ENCODE measurements at places on chromosomes 7 and 10.
A peak's percentile ranks its signal among the peaks of the same experiment; 100 is the strongest.

DNA sequence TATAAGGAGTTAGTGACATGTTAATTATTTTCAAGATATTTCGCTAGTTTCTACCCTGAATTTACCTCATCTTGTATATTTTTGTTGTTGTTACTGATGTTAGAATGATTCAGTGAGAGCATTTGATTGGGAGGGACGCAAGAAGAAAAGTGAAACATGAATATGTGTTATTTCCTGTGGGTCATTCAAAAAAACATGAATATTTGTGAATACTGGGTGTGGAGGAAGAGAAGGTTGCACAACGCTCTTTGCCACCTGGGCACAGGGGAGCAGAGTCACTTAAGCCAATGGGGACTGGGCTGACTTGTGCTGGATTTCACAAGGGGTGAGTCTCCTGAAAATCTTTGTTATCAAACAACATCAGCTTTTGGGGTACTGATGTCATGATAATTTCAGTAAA is 39.5 kb downstream of the AGK start:
- DNase-seq: no peak

DNA sequence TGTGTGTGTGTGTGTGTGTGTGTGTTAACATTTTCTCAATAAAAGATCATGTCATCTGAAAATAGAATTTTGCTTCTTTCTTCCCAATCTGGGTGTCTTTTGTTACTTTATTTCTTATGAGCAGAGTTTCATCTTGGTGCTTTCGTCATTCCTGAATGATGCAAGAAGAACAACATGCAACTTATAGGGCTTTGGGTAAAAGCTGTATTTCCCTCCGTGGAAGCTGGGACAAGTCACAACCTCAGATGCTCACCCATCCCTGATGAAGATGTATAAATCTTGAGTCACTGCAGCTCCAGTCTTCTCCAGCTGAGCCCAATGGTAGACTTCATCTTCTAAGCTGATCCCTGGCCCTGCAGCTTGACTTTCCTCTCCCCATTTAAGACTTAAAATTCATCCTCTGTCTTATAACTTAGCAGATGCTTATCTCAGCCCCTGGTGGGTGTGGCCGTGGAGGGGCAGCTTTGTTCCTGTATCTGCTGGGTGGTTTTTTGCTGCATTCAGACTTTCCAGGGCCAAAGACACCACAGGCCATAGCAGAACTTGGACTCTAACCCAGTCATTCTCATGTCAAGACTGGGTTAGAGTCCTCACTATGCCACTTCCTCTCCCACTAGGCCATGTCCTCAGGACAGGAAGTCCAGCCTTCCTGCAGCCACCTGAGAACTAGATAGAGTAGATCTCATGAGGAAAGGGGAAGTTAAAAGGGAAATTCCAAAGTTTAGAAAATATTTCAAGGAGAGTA is 356.4 kb downstream of the TNS3 start:
- no peak for DNase-seq

DNA sequence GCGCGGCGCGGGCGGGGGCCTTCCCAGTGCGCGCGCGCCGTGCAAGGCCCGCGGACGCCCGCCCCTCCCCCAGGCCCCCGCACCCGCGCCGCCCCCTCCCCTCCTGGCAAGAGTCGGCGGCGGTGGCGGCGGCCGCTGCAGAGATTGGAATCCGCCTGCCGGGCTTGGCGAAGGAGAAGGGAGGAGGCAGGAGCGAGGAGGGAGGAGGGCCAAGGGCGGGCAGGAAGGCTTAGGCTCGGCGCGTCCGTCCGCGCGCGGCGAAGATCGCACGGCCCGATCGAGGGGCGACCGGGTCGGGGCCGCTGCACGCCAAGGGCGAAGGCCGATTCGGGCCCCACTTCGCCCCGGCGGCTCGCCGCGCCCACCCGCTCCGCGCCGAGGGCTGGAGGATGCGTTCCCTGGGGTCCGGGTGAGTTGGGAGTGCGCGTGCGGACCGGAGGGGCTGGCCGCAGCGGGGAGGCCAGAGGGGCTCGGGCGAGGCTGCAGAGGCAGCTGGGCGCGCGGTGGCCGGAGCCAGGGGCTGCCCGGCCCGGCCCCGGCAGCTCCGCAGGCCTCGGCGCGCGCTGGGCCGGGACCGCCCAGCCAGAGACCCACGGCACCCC is at the start of gene BMPR1A:
Gene BMPR1A (plus strand): TSS at position 109 of the 602 bp plus-strand sequence. CDS start 119,400 bp downstream, outside the sequence.
- no peak for DNase-seq

- DNase-seq: peak; percentile 75
Observed at GRCh38 chr10:36779238-36779846, 346.1 kb upstream of the ANKRD30A start.

DNA sequence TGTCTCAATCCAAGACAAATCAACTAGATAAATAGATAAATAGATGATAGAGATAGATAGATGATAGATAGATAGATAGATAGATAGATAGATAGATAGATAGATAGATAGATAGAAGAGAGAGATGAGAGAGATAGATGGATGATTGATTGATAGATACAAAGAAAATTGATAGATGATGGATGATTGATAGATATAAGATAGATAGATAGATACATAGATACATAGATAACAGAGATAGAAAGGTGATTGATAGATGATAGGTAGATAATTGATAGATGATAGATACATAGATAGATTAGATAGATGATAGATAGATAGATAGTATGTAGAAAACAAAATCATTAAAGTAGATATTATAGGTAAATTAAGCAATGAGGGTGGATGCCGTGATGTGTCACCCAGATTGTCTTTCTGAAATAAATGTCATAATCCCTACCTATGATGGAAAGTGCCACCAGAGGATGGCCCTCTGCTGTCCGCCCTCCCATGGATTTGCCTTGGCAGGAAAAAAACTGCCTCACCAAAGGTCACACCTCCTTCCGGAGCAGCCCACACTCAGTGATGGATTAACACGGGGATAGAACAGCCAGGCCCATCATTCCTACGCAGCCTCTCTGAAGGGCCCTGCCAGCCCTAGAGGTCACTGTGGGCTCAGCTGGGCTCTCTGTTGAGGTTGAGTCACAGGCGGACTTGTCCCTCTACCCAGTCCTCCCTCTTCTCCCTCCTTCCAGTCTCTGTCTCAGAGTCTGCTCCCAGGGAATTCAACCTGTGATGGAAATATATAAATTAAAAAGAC is 50.8 kb downstream of the KCNH2 start:
- DNase-seq: no peak

GRCh38 chr10:72242675-72243074 is 26.6 kb upstream of the ASCC1 start:
- DNase-seq: no peak

DNA sequence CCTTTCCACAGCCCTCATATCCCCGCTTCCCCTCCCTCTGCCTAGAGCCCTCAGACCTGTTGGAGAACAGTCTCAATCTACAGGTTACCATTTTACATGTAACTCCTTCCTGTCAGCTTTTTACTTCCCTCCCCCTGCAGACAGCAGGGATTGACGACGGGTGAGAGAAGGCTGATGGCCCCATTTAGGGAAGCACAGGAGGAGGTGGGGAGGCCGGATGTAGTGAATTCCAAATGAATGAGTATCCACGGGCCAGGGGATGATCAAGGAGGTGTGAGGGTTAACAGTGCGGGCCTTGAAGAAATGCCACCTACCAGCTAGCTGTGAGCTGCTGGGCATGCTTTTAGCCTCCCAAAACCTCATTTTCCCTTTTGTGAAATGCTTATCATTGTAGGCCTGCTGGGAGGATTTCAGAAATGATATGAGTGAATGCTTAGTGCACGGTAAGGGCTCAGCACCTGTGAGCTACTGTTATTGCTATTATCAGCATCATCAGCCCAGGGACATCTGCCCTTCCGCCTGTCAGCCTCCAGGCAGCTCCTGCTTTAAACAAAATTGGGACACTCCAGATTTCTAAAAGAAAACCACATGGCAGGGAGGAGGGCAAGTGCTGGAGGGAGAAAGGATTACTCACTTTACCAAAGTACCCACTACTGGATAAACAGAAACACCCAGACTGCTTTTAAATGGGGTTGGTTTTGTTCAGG is 6.5 kb upstream of the NANOS1 start:
- DNase-seq: no peak

- DNase-seq: no peak
Observed at GRCh38 chr7:14521183-14521582, 381.4 kb downstream of the DGKB start.

GRCh38 chr7:69020536-69020935 is 577.7 kb upstream of the AUTS2 start:
- no peak for DNase-seq

DNA sequence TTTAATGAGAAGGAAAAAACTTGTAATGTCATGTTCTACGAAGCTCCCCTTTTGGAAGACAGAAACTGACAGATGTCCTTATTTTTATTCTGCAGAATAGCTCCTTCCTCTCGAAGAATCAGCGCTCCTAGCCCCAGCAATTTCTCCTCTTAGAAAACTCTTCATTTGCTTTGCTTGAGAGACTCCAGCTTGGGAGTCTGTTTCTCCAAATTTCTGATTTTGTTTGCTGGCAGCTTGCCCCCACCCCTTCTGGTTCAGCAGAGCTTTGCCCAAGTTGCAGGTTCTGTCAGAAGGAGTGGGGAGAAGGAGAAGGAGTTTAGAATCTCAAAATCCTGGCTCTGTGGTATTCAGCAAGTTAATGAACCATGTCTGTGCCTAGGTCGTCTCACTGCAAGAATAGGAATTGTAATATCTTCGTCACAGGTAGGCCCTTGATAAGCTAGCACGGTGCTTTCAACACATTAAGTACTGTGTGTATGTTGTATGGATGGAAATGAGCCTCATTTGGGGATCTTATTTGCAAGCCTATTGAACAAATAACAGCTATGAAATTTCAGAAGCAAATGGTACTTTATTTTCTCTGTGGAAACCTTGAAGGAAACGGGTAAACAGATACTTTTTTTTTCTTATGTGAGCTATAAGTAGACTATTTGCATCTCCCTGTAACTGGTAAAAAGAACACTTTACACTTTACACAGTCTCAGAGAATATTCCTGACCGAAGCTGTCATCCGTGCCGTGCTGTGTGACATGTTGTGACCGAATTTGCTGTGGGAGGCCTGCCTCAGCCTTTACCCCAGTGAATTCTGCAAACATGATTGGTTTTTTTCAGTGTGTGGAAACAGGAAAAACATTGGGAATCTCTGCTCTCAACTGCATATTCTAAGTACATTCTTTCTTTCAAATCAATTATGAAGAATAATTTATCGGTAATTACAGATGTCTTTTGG is 290.9 kb downstream of the CAMK1D start:
- no peak for DNase-seq

DNA sequence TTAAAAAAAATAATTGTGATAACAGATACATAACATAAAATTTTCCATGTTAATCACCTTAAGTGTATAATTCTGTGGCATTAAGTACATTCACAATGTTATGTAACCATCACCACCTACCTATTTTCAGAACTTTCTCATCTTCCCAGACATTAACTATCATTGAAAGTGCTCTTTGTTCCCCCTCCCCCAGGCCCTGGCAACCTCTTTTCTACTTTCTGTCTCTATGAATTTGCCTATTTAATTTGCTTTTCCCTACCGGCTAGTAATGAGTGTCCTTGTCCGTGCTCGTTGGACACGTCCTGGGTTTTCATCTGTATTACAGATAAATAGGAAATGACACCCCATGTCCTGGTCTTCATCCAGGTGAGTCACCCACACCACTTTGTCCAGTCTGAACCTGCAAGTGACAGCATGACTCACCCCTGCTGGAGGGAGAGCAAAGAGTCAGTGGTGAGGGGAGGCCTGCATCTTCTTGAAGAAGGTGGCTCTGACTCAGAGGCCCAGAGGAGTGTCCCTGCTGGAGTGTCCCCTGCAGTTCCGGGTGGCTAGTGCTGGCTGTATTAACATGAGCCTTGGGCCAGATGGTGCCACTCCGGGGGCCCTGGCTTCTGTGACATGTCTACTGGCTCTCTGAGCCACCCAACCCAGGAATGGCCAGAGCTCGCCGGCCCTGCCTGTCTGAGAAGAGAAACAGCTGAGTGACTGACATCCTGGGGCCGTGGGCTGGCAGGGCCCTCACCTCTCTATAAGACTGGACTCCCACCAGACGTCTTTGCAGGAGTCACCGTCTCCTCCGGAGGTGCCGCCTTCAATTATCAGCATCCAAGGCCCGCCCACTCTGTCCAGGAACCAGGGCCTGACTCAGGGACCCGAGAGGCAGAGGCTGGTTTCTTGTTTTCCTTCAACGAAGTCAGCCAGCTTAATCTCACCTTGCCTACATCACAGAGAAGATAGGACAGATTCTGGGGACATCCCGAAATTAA is 503.2 kb upstream of the MKI67 start:
- DNase-seq: peak; percentile 28

DNA sequence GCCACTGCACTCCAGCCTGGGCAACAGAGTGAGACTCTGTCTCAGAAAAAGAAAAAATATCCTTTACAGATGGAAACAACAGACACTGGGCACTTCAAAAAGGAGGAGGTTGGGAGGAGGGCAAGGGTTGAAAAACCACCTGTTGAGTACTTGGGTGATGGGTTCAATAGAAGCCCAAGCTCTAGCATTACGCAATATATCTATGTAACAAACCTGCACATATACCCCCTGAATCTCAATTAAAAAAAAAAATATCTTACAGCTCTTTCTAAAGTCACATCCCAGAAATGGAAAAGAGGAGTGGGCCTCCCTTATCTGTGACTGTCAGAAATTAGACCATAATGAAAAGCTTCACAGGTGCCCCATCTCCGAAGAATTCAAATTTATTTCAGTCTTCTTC is 12.1 kb downstream of the VIM start:
- no peak for DNase-seq

GRCh38 chr10:84344526-84344925 is 16.1 kb downstream of the CCSER2 start:
- no peak for DNase-seq

DNA sequence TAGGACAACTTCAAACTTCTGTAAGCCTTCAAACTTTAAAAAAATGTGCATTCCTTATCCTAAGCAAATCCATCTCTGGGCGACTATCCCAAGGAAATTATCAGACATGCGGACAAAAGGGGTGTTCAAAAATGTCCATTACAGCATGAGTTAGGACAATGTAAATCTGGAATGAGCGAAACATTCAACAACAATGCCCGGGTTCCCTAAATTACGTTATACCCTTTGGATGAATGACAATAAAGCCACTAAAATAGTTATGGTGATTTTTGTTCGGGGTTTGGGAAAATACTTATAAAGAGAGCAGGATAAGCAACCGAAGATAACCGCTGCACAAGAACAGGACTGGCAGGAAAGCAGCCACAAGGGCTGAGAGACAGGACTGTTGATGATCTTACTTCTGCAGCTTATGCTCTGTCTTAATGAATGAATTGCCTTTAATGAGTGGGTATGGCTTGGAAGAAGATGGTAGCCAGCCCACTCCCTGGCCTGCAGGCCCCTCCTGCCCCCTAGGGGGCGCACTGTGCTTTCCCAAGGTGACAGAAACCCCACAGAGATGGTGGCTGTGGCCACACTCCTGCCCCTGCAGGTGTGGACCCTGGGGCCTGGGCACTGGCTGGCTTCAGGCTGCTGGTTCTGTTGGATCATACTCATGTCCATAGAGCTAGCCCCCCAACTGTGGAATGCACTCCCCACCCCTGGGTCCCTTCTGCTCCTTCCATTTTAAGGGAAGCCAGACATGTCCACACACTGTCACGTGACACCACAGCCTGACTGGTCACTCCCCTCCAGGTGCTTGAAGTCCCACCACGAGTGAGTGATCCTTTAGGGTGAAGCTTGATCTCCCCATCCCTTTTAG is 45.0 kb downstream of the ZCCHC24 start:
- DNase-seq: no peak

Measured in putamen (tissue), 1 donor.